ENCODE measurements at places on chromosomes 12 and 14.

DNA sequence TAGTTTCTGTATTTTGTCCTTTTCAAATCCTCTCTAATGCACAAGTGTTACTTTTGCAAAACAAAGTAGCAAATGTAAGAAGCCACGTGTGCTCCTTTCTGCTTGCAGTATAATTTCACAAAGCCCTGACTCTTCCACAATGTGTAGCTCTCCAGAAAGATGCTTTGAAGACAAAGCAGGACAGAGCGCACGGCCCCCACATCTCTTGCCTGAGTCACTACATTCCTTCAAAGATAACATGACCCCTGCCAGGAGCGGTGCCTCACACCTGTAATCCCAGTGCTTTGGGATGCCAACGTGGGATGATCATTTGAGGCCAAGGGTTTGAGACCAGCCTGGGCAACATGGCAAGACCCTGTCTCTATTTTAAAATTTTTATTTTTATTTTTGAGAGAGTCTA is 40.5 kb downstream of the JAG2 start:
- no peak for DNase-seq

DNA sequence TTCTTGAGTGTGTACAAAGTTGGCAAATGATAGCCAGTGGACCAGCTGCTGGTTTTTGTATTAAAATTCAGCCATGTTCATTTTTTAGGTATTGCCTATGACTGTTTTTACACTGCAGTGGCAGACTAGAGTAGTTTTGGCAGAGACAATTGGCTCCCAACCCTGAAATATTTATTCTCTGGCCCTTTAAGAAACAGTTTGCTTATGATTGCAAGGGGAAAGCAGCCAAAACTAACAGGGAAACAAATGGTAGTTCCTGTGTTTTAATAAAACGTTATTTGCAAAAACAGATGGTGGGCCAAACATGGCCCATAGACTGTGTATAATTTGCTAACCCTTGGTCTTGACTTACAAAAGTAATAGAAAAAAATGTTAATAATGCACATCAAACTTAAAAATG is 110.2 kb downstream of the ALX1 start:
- DNase-seq: no peak

- no peak for DNase-seq
Measured at GRCh38 chr12:43115441-43116160, 436.4 kb downstream of the ADAMTS20 start.

- no peak for DNase-seq
Measured at GRCh38 chr12:12541782-12542181, 20.9 kb downstream of the DUSP16 start.

DNA sequence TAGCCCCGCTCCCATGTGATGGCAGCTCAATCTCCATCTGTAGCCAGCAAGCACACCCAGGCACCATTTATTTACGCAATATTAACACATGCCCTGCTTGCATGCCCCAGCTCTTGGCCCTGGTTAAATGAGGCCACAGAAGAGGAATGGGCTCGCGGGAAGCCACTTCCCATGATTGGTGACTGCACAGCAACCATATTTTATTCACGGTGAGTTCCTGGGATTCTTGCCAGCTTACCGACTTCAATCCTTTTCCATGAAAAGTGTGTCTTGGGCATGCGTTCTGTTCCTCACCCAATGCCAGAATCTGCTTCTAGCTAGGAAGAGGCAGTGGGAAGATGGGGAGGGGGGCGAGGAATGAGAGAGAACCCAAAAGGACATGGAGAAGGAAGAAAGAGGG is 54.7 kb downstream of the PITPNM2 start:
- DNase-seq: no peak

DNA sequence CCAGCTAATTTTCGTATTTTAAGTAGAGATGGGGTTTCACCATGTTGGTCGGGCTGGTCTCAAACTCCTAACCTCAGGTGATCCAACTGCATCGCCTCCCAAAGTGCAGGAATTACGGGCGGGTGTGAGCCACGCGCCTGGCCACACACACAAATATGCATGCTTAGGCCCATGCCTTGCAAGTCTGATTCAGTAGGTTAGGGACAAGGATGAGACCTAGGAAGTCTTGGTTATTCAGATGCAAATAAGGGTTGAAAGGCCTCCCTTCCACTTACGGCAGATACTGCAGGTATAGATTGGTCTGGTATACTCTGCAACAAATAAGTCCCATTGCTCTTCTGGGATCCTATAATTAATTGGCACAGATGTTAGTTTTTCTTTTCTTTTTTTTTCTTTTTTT is 32.9 kb downstream of the TXNRD1 start:
- no peak for DNase-seq

DNA sequence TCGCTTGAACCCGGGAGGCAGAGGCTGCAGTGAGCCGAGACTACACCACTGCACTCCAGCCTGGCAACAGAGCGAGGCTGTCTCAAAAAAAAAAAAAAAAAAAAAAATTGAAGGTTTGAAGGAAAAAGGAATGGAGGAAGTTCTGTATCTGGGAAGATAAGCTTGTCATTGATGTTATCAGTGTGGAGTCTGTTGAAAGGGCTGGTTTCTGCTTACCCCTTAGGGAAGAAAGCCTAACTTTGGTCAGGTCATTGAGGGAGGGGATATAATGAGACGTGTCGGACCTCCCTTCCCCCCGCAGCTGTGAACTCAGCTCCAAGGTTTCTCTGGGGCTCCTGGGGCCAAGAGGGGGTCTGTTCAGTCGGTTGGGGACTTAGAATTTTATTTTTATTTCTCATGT is 16.4 kb downstream of the DAO start:
- no peak for DNase-seq

GRCh38 chr14:64971943-64972791 is at the start of gene RAB15:
RAB15 (minus strand) TSS chr14:64972336; CDS start chr14:64972076, 260 bp downstream.
- DNase-seq: peak; percentile 51

DNA sequence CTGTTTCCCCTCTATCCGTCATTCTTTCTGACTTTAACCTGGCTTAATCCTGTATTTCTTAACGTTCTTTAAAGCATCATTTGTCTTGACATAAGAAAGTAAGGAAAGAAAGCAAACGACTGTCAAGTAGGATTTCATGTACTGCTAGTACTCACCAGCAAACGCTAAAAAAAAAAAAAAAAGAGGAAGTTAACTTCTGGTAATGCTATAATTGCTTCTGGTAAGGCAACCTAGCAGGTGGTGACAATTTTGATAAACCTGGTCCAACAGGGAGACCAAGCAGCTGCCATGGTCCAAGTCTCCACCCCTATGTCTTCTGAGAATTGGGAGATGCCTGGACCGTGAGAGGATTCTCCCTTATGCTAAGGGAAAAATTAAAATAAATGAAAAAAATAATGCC is 306.6 kb downstream of the DAD1 start:
- no peak for DNase-seq

DNA sequence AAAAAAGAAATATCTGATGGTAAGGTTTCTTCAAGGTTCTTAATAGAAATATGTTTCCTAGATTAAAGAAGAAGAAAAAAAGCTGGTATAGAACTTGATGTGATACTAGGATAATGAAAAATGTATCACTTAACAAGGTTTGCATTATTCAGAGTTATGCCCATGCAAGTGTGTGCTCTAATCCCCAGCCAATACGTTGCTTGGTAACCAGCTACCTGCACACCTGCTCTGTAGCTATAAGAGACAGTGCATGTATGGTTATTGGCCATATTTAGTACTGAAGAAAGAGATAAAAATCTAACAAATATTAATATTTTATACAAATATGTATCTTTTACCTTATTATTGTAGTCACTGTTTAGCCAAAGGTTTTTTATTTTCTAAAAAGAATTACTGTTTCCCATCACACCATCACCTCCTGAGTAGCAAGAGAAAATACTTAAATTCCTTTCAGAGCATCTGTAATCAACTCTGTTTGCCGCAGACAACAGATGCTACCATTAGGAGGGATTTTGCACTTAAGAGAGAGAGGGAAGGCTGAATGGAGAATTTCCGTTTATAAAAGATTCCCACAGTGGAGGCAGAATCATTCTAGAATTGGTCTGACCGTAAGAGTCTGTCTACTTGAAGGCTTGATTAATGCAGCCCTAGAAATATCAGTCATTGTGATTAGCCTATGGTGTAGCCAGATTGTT is 115.6 kb downstream of the NEDD1 start:
- peak; percentile 70 for DNase-seq

DNA sequence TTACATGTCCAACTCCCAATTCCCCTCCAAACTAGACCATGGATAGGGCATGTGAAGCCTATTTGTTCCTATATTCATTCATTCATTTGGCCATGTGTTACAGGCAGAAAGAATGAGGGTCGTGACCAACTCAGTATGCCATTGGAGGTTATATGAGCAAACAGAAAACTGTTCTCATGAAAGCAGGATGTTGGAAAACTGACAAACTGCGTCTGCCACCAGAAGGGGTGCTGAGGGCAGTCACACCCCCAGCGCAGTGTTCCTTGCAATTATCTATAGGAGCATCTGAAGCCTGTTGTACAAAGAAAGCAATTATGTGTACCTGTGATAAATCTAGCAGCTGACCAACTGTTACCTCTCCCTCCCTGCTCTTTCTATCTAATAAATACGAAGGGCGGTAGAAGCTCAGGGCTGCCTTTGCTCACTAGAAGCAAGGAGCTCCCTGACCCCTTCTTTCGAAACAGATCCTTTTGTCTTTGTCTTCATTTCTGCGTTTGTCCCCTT is 21.1 kb downstream of the ENTPD5 start:
- no peak for DNase-seq

GRCh38 chr12:107649661-107650061 is 35.9 kb upstream of the PWP1 start:
- no peak for DNase-seq

DNA sequence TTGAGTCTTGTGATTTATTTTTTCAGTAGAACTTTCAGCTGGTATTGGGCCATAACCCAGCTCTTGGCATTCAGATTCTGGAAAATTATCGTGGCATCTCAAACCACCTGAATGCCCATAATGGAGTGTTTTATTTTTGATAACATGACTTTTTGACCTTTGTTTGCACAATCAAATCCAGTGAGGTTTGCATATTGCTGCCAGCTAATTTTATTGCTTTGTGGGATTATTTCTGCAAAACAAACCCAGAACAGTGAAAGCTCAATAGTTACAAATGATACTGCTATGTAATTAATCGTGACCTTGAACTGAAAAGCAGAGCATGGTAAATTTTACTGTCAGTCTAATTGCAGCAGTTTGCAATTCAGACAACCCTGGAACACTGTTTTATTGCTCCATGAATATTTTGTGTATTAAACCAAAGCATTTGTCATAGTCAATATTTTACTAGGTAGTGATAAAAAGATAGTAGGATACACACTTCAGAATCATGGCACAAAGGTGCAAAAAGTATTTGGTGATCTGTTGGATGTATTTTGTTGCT is 255.2 kb upstream of the NAV3 start:
- no peak for DNase-seq

DNA sequence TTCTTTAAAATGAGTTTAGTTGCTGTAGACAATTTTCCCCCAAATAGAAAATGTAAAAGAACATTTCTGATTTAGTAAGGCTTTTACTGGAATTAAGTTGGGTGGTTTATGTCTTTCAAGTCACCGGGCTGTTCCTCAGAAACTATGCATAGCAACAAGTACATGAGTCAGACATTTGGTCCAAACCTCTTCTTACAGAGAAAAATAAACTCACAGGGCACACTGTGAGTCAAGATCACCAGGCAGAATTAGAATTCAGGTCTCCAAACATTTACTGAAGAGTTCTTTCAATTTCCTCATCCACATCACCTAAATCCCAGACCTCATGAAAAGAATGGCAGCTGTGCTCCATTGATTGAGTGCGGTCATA is 476.1 kb upstream of the SOX5 start:
- no peak for DNase-seq

GRCh38 chr14:74840603-74841030 is 35.3 kb downstream of the PROX2 start:
- no peak for DNase-seq

- DNase-seq: peak; percentile 96
Measured at GRCh38 chr14:42222924-42223471, 616.3 kb downstream of the LRFN5 start.

DNA sequence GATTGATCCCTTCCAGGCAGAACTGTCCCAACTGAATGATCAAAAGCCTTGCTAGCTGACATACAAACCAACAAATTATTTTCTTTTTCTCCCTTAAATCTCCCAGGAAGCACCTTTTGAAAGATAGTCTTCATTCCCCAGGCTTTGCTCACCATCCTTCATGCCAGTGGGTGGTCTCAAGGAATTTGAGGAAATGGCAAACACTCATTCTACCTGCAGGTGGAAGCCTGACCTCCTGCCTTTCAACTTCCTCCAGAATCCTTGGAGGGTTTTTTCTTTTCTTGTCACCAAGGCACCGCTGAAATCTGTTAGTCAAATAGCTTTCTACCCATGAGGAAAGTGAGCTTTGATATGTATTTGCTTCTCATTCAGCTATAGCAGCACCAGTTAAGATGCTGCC is 128.5 kb downstream of the WIF1 start:
- DNase-seq: no peak

- DNase-seq: no peak
Measured at GRCh38 chr12:96452261-96452922, 37.0 kb upstream of the CFAP54 start.

GRCh38 chr14:31945074-31945613 is 132.0 kb upstream of the ARHGAP5 start:
- no peak for DNase-seq

GRCh38 chr14:52868911-52869618 is 77.7 kb upstream of the GNPNAT1 start:
- DNase-seq: no peak

- DNase-seq: no peak
Measured at GRCh38 chr12:46439793-46440511, 67.4 kb upstream of the SLC38A2 start.

Measured in NCI-H1105 (cell line).